ENCODE measurements at places on chromosomes 3 and 15. TPM values are rescaled to one million over a fixed set of nuclear protein-coding genes. Genes with fewer than 3 reads are reported as not detected.

DNA sequence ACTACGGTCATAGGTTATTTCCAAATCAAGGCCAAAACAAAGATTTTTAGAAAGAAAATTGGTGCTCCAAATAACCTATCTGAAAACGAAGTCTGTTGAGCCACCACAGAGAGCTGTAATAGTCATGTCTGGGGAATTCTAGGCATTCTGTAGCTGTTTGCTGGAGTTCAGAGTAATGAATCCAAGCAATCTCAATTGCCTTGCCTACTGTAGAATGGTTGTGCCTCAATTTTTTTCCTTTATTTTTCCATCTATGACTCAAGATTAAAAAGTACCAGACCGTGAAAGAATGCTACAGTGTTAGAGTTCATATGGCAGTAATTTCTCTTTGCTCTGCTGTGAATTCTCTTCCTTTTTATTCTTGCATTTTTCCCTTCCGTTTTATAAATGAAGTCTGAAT lies 1007.2 kb upstream of the ALCAM start:
- no peak overlapping the region for H3K27ac ChIP-seq
- no peaks in the 10 kb centered on the region for H3K27me3 ChIP-seq
- H3K4me1 ChIP-seq: no peaks in the 10 kb centered on the region
- DNase-seq: no peak
- H3K4me3 ChIP-seq: no peak overlapping the region

DNA sequence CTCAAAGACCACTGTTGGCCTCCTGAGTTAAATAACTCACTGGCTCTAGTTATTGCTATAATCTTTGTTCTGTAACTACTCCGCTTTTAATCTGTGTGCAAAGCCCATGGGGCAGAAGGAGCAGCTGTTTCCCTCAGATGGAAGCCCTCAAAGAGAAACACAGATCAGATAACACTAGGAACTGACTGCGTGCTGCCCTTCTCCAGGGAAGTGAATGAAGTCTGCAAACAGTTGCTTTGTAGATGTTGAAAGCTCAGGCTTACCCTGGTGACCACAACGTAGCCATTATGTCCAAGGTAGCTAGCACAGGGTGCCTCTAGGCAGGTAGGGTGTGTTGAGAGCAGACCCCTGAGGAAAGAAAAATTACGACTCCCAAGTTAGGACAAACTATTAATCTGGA lies 152.3 kb upstream of the STAC start:
- H3K27me3 ChIP-seq: no peaks in the 10 kb centered on the region
- no peak for DNase-seq
- no peaks in the 10 kb centered on the region for H3K36me3 ChIP-seq
- no peak overlapping the region for H3K4me3 ChIP-seq
- no peak overlapping the region for H3K27ac ChIP-seq

GRCh38 chr3:15292765-15293522 lies 39.4 kb downstream of the SH3BP5 start:
- H3K4me3 ChIP-seq: no peak overlapping the region
- H3K27me3 ChIP-seq: no peaks in the 10 kb centered on the region
- no peak overlapping the region for H3K27ac ChIP-seq
- H3K36me3 ChIP-seq: peaks cover 3% of the 10 kb centered on the region
- H3K4me1 ChIP-seq: peaks cover 72% of the 10 kb centered on the region

DNA sequence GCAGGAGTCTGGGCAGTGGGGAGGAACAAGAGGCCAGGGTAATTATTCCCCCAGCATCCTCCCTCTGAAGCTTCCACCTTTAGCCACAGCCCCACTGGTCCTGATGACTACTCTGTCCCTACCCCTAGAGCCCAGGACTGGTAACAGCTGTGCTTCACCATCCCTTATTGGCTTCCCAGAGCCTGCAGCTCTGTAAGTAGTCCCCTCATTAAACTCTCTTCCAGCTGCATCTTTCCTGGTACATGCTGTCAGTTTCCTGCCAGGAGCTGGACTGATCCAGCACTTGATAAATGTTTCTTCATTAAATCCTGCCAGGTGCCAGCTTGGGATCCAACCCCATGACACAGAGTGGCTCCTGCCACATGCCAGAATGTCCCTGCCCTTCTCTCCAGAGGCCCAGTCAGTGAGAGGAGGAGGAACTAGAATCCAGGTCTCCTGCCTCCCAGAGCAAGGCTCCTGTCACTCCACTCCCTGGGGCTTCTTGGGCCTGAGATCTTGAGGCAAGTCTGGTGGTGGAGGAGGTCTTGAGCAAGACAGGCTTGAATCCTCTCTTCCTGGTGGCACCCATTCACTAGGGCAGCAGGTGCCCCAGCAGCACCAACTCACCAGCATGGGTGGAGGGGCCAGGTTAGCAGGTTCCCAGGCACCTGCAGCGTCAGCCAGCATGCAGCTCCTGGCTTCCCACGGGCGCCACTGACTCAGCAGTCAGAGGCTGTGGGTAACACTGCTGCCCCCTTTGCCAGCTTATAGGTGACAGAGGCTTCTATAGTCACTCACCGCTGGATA lies 27.6 kb downstream of the FBXW12 start:
- DNase-seq: no peak
- H3K4me3 ChIP-seq: no peak overlapping the region
- H3K4me1 ChIP-seq: peaks cover 2% of the 10 kb centered on the region
- H3K27me3 ChIP-seq: peaks cover 4% of the 10 kb centered on the region

GRCh38 chr3:46440531-46441294 lies 24.0 kb downstream of the LTF start:
- no peaks in the 10 kb centered on the region for H3K36me3 ChIP-seq
- DNase-seq: peak; percentile 53
- H3K27me3 ChIP-seq: no peaks in the 10 kb centered on the region
- no peak overlapping the region for H3K4me3 ChIP-seq

DNA sequence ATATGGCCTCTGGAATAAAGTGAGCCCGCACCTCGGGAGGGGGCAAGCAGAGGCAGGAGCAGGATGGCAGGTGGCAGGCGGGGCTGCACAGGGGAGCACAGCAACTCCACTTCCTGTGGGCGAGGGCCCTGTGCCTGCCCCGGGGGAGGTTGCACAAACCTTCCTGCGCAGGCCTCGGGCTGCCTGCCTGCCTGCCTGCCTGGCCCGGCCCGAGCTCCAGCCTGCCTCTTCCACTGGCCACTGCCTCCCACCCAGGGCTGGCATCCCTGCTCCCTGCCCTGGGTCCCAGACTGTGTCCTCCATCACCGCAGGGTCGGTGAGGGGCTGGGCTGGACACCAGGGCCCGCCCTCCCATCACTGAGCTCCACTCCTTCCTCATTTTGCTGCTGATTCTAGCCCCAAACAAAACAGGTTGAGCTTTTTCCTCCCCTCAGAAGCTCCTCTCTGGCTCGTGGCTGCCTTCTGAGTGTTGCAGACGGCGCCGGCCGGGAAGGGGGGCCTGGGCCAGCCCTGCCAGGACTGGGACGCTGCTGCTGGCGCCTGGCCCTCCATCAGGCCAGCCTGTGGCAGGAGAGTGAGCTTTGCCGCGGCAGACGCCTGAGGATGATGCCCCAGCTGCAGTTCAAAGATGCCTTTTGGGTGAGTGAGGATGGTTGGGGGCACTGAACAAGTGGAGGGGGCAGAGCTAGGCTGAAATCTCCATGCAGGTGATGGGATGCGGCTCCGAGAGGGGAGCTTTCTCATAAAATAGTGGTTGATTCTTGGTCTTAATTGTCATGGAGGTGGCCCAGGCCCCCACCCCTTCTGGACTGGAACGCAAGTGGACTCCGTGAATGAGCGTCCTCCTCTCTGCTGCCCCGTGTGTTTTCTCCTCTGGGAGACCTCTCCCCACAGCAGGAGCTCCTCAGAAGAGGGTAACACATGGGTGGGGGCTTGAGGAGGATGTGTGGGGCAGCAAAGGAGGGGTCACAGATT lies at the start of gene PSTPIP1:
PSTPIP1 (plus strand) TSS at position 156 of the 975 bp plus-strand sequence; CDS start at position 604, 448 bp downstream.
- peak; percentile 86 for DNase-seq
- no peaks in the 10 kb centered on the region for H3K27me3 ChIP-seq
- H3K27ac ChIP-seq: peak within 1 kb of the TSS; percentile 98
- peak within 1 kb of the TSS; percentile 84 for H3K4me3 ChIP-seq

DNA sequence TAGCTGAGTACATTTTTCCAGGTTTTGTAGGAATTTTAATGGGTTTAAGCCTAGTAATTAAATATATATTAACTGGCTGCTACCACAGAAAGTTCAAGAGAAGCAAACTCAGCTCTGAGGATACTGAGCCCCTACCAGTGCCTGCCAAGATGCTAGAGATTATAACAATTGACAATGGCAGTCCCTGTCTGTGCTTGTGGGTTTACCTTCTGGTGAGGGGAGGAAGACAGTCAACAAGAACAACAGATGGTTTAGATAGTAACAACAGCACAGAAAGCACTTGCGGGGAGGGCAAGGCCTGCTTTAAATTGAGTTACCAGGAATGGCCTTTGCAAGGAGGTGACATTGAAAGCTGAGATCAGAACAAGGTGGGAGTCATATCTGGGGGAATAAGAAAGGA lies 56.6 kb upstream of the ARHGEF3 start:
- H3K27me3 ChIP-seq: no peaks in the 10 kb centered on the region
- no peak for DNase-seq
- no peak overlapping the region for H3K27ac ChIP-seq
- H3K4me1 ChIP-seq: peaks cover 56% of the 10 kb centered on the region
- no peaks in the 10 kb centered on the region for H3K36me3 ChIP-seq
- no peak overlapping the region for H3K4me3 ChIP-seq

GRCh38 chr15:27723821-27724220 lies 375.3 kb downstream of the OCA2 start:
- H3K4me3 ChIP-seq: no peak overlapping the region
- H3K27me3 ChIP-seq: no peaks in the 10 kb centered on the region
- H3K27ac ChIP-seq: no peak overlapping the region
- no peak for DNase-seq
- H3K36me3 ChIP-seq: no peaks in the 10 kb centered on the region

DNA sequence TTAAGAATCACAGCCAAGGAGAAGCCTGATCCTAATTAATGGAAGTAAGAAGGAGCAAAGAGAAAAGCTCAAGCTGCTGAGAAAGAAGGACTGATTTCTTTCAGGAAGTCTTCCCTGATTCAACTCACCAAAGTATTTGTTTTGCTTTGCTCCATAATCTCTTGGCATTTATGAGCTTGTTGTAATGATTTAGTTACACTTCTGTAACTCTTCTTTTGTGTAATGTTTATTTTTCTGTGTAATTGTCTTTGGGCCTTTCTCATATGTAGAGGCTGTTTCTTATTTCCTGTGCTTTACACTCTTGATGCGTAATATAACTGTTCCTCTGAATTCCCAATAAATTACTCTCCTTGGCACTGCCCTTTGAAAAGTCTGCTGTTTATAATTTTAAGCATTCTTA lies 80.0 kb downstream of the COL6A5 start:
- no peaks in the 10 kb centered on the region for H3K4me1 ChIP-seq
- H3K4me3 ChIP-seq: no peak overlapping the region
- H3K27ac ChIP-seq: no peak overlapping the region
- no peaks in the 10 kb centered on the region for H3K36me3 ChIP-seq

DNA sequence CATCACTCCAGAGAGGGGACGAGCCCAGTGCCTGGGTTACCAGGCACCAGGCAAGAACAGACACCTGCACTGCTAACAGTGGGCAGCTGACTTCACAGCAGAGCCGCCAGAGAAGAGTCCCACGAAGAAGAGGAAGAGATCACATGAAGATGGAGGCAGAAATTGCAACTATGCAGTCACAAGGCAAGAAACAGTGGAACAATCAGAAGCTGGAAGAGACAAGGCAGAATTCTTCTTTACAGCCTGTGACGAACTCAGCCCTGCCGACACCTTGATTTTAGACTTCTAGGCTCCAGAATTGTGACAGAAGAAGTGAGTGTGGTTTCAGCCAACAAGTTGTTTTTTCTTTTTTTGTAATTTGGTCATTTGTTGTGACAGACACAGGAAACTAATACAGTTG lies 59.2 kb downstream of the IL12A start:
- no peak overlapping the region for H3K4me3 ChIP-seq
- H3K27me3 ChIP-seq: peaks cover 3% of the 10 kb centered on the region
- H3K4me1 ChIP-seq: no peaks in the 10 kb centered on the region
- H3K27ac ChIP-seq: no peak overlapping the region
- H3K36me3 ChIP-seq: no peaks in the 10 kb centered on the region

DNA sequence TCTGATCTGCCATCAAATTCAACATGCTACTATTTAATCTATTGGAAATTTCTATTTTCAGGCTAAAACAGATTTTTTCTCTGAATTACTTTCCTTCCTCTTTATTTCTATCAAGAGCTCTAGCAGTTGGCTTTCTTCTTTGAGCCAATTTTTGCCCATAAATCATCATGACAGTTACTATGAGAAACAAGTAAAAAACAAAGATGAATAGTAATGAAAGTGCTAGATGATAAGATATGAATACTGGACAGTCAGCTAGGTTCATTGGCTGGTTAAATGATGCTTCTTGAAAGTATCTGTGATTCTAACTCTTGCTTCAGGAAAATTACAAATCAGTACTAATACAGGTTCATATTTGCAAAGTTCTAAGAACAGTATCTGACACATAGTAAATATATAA lies 38.6 kb upstream of the NANOGP8 start:
- no peak overlapping the region for H3K27ac ChIP-seq
- no peaks in the 10 kb centered on the region for H3K27me3 ChIP-seq

- no peak overlapping the region for H3K27ac ChIP-seq
- H3K4me3 ChIP-seq: no peak overlapping the region
- peaks cover 21% of the 10 kb centered on the region for H3K4me1 ChIP-seq
These were observed 207.1 kb downstream of the TP63 start for GRCh38 chr3:189838291-189838690.

Gene OCA2
- total RNA-seq: not detected

Gene LPCAT4
- 63.5 TPM for total RNA-seq

Gene MSL2
- total RNA-seq: 40.6 TPM

Gene CEP19
- 4.4 TPM for total RNA-seq

Gene SCN11A
- 0.05 TPM for total RNA-seq

Gene C3orf85
- not detected for total RNA-seq

Gene GABRA5
- not detected for total RNA-seq

Gene BNIP2
- 44.2 TPM for total RNA-seq

Gene SCG3
- total RNA-seq: not detected

Gene COL8A1
- total RNA-seq: 0.12 TPM
